ENCODE measurements at places on chromosomes 12 and 14. TPM values are rescaled to one million over a fixed set of nuclear protein-coding genes. Genes with fewer than 3 reads are reported as not detected.

KRT73 gene
- not detected for total RNA-seq

AQP2 gene
- total RNA-seq: not detected

C3AR1 gene
- total RNA-seq: 0.18 TPM

CCDC38 gene
- not detected for total RNA-seq

MSI1 gene
- total RNA-seq: not detected

MYF5 gene
- total RNA-seq: not detected

MED13L gene
- 58.5 TPM for total RNA-seq

CMKLR1 gene
- total RNA-seq: 0.14 TPM

EID3 gene
- total RNA-seq: 7.1 TPM

SPIC gene
- total RNA-seq: not detected

IPO4 gene
- total RNA-seq: 27.8 TPM

AKAP6 gene
- 2.7 TPM for total RNA-seq

PYGL gene
- total RNA-seq: 78.5 TPM

SLC17A8 gene
- total RNA-seq: not detected

KCNK10 gene
- total RNA-seq: not detected

KRT3 gene
- not detected for total RNA-seq

LRRC10 gene
- not detected for total RNA-seq

ERP27 gene
- total RNA-seq: not detected

TEX52 gene
- total RNA-seq: not detected

IL26 gene
- total RNA-seq: not detected

GLIPR1L1 gene
- total RNA-seq: not detected

PIWIL1 gene
- not detected for total RNA-seq

KDM5A gene
- 49.4 TPM for total RNA-seq

CD163L1 gene
- 0.28 TPM for total RNA-seq

KRT72 gene
- not detected for total RNA-seq

TUNAR gene
- total RNA-seq: not detected

C12orf54 gene
- total RNA-seq: not detected

LRTM2 gene
- total RNA-seq: not detected

CPNE6 gene
- total RNA-seq: not detected

STXBP6 gene
- 7.3 TPM for total RNA-seq

BMAL2 gene
- 21.4 TPM for total RNA-seq

ENDOU gene
- total RNA-seq: not detected

YLPM1 gene
- total RNA-seq: 20.6 TPM
